CD8-positive, alpha-beta memory T cell (primary cell): ENCODE measurements at places on chromosomes 6 and 20. TPM values are rescaled to one million over a fixed set of nuclear protein-coding genes. Genes with fewer than 3 reads are reported as not detected.
A peak's percentile ranks its signal among the peaks of the same experiment; 100 is the strongest.

- no peak for DNase-seq
Observed at GRCh38 chr20:6122873-6123648, at the start of gene FERMT1. Gene FERMT1, minus strand, starts transcription at chr20:6123030. Its CDS starts 3,476 bp downstream, at chr20:6119554.

- DNase-seq: no peak
Observed at GRCh38 chr20:11780765-11781369, 136.8 kb upstream of the BTBD3 start.

DNA sequence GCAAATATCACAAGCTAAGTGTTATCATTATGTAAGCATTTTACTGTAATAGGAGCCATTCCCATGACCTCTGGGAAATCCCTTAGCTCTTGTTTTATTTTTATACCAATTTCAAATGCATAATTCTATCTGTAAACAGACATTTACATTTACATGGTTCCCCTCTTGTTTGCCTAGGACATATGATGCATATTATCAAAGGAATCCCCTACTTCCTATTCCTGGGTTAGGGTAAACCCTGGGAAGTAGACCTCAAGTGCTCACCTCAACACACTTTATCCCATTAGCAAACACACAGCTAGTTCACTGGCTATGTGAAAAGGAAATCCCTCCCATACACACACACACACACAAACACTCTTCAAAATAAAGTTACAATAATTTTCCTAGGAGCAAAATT, 27.1 kb downstream of the PDE10A start:
- DNase-seq: no peak

- DNase-seq: no peak
Observed at GRCh38 chr6:166112580-166112979, 55.1 kb downstream of the TBXT start.

DNA sequence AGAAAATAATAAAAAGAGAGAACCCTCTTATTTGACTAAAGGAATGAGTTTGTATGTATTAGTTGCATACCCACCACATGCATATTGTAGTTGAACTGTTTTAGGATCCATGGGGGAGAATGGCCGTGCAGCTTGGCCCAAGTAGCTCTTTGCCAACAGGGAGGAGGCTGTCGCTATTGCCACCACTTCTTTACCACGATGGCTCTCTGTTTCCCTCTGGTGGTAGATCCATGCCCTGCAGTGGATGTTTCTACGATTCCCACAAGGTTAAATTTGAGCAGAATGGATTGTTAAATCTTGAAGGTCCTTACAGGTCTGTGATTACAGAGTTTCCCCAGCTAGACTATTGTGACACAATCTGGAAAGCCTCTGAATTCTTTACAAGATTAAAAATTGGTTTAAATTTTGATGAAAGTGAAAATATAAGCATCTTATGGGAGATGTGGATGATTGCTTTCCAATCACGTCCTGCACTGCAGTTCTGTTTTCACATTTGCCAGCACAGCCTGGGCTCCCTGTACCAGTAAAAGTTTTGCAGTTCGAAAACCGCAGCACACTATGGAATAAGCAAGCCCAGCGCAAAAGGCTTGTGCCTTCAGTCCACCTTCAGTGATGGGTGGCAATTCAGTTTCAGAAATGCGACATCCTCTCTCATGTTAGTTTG, 34.4 kb upstream of the FNDC1 start:
- DNase-seq: peak; percentile 77

DNA sequence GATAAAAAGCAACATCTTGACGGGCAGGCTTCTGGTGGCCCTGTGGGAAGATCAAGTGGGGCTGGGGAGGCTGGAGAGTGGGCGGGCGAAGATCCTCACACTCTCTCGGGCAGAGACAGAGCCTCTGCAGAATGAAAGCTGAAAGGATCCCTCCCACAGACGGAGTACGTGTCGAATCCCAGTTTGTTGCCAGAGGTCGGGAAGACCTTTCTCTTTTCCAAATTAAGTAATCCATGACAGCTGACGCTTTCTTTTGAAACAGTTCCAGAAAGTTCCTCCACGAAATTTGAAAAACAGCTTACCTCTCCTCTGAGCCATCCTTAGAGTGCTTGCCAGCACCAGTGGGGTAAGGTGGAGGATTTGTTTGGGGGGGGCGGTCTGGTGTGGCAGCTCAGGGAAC, 155.6 kb upstream of the SMLR1 start:
- DNase-seq: no peak

DNA sequence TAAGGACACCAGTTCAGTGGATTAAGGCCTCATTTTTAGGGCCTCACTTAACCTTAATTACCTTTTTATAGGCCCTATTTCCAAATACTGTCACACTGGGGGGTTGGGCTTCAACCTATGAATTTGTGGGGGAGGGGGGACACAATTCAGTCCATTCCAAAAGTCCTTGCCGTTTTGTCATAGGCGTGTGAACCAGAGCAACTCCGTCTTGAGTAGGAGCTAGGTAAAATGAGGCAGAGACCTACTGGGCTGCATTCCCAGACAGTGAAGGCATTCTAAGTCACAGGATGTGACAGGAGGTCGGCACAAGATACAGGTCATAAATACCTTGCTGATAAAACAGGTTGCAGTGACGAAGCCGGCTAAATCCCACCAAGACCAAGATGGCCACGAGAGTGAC, 113.5 kb upstream of the SNX9 start:
- no peak for DNase-seq

DNA sequence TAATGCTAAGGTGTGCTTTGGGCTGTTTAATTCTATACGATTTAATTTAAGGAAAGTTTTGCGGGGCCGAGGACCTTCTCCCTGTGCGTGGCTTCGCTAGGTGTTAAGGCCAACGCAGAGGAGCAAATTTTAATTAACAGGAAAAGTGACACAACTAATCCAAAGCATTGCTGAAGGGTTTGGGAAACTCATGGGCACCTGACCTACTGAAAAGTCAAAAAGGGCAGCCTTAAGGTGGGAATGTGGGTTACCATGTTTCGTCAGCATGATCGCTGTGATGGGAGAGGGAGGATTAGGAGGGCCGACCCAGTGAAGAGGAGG, 415 bp upstream of the CUL9 start:
- no peak for DNase-seq

DNA sequence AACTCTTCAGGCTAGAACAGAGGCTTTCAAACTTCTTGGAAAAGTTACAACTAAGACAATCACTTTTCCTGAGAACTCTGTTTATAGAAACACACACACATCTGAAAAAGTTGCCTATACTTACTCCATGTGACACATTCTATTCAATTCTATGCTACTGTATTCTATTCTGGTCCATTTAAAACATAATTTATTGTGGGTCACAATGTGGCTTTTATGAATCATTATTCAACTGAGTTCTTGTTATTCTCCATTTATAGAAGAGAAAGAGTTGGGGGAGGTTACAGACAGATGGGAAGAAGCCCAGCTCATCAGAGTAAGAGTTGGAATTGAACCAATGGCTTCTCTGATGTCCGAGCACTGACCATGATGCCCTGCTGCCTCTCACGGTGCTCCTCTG, 21.6 kb upstream of the BCAS1 start:
- DNase-seq: no peak

DNA sequence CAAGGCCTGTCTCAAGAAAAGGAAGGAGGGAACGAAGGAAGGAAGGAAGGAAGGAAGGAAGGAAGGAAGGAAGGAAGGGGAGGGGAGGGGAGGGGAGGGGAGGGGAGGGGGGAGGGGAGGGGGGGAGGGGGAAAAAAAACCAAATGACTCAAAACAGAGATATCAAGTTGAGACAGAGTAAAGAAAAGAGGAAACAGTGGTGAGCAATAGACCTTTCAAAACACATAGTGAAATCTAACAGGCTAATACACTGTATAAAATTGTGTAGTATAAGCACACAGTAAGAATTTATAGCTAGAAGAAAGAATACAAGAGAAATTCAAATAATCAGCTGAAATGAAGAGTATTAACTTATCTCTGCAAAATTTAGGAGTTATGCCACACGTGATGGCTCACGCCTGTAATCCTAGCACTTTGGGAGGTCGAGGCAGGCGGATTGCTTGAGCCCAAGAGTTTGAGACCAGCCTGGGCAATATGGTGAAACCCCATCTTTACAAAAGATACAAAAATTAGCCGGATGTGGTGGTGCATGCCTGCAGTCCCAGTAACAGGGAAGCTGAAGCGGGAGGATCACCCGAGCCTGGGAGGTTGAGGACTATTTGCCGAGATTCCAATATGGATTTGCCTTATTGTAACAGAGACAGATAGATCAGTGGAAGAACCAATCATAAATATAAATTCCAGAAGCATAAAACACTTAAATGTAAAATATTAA, 123.2 kb downstream of the PRND start:
- no peak for DNase-seq

- no peak for DNase-seq
Observed at GRCh38 chr6:54981276-54981609, 134.7 kb downstream of the FAM83B start.

DNA sequence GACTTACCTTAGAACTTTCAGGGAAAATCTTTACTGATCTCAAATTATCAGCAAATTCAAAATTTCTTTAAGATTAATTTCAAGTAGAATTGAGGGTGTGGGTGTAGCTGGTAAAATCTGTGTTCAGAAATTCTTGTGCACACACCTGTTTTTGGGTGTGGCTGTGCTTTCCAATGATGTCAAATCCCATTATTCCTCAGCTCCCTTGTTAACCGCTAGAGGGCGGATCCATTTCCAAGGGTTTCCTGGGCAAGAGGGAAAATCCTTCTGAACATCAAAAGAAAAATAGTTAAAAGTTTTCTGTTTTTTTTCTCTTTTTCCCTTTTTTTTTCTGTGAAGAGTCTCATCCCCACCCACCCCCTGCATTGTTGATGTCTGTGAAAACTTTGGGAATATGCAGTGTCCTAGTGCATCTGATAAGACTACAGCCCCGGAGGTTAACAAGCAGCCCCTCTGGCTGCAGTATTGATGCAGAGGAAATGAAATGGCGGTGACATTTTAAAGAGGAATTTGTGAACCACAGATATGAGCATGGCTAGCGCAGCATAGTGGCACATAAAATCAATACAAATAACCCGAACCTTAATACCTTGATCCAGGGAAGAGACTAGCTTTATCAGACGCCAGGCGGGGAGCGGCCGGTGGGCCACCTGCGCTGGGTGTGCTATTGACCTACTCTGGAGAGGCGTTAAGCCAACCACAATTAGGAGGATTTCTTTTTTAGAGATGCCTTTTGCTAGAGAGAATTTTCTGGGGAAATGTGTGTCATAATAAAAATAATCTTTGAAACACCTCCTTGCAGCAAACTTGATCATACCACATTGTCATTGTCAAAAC, 130.9 kb downstream of the FOXA2 start:
- DNase-seq: no peak

GRCh38 chr6:11810039-11810541, 31.5 kb upstream of the ADTRP start:
- no peak for DNase-seq

- no peak for DNase-seq
Observed at GRCh38 chr20:15763366-15763765, 809.9 kb downstream of the KIF16B start.

DNA sequence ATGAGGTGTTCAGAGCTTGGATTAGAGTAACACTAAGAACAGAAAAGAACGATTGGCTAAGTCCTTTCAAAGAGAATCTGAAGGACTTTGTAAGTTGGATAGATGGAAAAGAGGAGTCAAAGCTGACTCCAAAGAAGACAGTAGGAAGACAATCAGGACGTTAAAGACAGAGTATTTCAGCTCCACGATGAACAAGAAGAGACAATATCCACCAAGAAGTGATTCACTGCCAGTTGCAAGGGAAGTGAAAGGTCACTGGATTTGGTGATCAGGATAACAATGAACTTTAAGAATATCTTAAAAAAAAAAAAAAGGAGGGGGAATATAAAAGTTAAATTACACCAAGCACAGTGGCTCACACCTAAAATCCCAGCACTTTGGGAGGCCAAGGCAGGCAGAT, 17.9 kb downstream of the REPS1 start:
- DNase-seq: no peak

- no peak for DNase-seq
Observed at GRCh38 chr6:28335040-28335563, 846 bp downstream of the ZSCAN31 start.

GRCh38 chr6:56695702-56696101, 53.0 kb upstream of the DST start:
- DNase-seq: no peak

DNA sequence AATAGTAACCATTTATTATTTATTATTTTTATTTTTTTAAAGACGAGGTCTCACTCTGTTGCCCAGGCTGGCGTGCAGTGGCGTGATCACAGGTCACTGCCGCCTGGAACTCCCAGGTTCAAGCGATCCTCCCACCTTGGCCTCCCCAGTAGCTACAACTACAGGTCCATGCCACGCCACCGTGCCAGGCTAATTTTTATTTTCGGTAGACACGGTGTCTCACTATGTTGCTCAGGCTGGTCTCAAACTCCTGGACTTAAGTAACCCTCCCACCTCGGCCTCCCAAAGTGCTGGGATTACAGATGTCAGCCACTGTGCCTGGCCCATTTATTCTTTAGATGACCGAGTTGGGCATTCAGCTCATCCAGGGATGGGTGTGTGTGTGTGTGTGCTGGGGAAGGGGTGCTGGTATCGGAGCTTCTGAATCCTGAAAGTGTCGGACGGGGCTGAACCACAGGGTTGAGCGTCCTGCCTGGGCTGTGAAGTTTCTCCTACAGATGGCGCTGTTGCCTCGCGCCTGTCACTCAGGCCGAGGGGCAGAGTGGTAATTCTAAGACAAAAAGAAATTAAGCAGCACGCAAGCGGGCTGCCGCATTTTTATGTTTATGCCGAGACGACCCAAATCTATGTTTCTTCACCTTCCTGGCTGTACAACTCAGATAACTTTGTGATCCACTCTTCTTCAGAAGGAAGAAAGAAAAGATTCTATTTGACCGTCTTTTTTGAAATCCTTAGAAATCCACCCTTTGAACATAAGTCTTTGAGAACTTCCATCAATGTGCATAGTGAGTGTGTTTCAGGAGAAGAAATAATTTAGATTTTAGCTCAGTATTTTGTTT, 252.8 kb downstream of the CDH26 start:
- DNase-seq: no peak

GRCh38 chr6:130625825-130626527, 201.2 kb upstream of the SMLR1 start:
- DNase-seq: no peak

- DNase-seq: no peak
Observed at GRCh38 chr6:86938814-86939213, 1.5 kb downstream of the HTR1E start.

The PRSS16 gene
- 1.5 TPM for polyA plus RNA-seq

The CNBD2 gene
- 9.5 TPM for polyA plus RNA-seq

The CGA gene
- polyA plus RNA-seq: not detected

The PAK5 gene
- polyA plus RNA-seq: not detected

The BEND6 gene
- 0.60 TPM for polyA plus RNA-seq

The C6orf163 gene
- 0.16 TPM for polyA plus RNA-seq

The PDRG1 gene
- polyA plus RNA-seq: 22.4 TPM
